ENCODE measurements at places on chromosomes 12 and 14.

DNA sequence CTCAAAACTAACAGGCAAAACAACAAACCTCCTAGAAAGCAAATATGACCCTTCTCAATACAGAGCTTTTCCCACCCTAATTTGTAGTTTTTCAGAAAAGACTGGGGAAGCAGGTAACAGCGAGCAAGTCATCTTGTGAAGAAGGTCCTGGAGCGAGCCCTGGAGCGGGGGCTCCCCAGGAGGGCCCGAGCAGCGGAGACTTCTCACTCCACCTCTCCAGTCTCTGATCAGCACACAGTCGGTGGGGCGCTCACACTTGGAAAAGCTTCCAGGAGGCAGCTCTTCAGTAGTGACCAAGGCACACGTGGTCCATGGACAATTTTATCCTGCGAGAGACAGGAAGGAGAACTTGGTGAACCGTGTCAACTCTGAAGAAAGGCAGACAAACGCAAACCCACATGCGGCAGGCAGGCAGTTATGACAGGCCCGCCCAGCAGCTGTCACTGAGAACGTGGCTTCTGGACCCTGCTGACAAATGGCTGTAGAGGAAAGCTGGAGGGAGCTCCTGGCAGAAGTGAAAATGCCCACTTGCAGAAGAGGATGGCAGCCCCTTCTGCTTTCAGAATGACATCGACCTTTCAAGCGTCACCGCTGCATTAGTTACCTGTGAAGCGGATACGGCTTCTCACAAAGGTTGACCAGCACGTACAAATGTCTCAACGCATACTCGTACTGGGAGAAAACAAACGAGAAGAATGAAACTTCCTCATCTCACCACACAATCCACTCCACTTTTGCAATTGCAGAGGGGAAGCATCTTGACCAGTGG is 44.2 kb downstream of the LGMN start:
- DNase-seq, result no peak

DNA sequence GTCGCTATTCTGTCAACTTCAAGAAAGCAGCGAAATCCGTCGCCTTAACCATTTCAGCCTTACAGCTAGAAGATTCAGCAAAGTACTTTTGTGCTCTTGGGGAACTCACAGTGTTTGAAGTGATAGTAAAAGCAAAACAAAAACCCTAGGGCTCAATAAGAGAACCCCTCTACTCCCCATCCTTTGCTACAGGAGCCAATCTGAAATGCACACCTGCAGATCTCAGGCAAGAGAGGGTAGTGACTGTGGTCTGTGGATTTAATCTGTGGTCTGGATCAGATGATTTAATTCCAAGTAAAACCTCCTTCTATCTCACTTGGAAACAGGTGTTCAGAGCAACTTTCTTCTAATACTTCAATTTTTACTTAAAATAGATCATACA is 422.9 kb upstream of the OR4E1 start:
- no peak for DNase-seq

DNA sequence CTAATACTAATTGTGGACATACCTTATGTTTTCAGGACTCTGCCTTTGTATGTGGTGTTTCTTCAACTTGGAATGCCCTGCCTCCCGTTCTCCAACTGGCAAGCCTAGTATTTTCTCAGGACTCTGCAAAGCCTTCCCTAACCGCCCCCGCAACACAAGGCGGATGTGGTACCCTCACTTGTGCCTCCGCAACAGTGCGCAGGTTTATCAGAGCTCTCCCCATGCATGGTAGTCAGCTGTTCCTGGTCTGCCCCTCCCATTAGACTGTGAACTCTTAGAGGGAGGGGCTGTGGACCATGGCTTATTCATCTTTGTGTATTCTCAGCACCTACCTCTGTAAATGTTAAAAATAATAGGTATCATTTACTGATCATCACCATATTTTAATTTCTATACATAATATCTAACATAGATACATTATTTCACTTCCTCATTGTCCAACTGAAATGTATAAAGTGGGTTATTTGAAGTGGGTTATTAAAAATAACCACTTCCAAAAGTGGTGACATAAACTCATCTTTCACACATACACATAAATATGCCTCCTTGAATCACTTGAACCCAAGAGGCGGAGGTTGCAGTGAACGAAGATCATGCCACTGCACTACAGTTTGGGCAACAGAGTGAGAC is 9.0 kb downstream of the LPAR5 start:
- no peak for DNase-seq

- no peak for DNase-seq
These were observed 477.0 kb downstream of the DPF3 start for GRCh38 chr14:72416892-72417291.

DNA sequence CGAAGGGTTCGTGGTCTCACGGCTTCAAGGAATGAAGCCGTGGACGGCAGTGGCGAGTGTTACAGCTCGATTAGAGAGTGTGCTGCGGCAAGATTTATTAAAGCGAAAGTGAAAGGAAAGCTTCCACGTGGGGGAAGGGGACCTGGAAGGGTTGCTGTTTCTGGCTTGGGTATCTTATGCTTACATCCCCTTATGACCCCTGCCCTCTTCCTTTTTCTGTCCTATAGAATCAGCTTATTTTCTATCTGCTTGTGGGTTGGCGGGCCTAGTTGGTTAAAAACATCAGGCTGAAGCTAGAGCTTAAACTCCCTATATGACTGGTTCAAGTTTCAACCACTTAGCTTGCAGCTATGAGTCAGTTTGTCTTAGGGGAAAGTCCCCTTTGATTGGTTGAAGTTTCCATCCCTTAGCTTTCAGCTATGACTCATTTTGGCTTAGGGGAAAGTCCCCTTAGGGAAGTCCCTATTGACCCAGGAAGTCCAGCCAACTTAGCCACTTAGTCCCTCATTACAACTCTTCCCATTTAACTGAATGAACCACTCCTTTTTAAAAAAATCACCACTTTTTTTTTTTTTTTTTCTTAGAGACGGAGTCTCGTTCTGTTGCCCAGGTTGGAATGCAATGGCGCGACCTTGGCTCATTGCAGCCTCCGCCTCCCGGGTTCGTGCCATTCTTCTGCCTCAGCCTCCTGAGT is 1494.7 kb upstream of the TMEM132C start:
- DNase-seq, result no peak

- DNase-seq, result no peak
These were observed 26.1 kb upstream of the EIF4B start for GRCh38 chr12:52980096-52980649.

DNA sequence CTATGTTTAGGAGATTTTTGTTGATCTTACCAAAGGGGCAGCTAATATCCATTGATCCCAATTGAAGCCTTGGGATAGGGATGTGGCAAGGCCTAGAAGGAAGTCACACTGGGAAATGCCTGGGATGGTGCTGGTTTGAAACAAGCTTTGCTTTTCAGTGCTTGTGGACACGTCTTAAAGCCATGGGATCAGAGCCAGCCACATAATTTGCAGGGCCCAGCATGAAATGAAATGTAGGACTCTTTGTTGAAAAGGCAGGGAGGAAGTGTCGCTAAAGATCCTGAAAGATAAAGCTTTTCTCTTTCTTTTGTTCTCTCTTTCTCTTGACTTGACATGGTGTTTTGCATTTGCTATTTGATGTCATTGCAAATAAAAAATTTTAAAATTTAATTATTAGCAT is 5.0 kb downstream of the TTC9 start:
- DNase-seq, result no peak

DNA sequence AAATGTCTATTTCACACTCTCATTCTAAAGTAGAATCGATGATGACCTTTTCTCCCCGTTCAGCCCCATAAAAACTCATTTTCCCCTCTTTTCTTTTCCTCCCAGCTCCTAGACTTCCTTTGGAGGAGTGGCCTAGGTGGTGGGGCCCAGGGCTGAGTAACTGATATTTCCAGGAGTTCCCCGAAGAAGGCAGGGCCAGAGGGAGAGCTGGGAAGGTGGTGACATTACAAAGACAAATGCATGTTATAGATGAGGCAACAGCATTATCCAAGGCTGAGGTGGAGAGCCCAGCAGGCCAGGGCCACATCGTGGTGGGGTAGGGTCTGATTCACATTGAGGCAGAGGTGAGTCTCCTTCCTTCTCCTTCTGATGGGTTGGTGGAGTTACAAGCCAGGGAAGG is 22.2 kb upstream of the HDAC7 start:
- no peak for DNase-seq

DNA sequence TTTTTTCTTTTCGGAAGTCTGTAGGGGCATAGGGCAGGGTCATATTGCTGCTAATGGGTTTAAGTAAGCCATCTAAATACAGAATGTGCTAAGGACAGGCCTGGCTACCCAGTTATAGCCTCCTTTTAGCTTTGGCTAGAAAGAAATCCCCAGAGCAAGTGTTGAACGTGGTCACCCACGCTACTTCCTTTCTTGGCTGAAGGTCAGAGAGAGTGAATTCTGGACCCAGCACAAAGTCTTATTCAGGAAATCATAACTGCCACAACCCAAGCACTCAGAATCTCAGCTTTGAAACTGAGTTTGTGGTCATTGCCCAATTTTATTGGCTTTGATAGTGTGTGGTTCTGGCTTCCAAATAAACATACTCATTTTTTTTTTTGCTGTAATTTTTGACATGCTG is 542.1 kb upstream of the ATP2B1 start:
- no peak for DNase-seq

DNA sequence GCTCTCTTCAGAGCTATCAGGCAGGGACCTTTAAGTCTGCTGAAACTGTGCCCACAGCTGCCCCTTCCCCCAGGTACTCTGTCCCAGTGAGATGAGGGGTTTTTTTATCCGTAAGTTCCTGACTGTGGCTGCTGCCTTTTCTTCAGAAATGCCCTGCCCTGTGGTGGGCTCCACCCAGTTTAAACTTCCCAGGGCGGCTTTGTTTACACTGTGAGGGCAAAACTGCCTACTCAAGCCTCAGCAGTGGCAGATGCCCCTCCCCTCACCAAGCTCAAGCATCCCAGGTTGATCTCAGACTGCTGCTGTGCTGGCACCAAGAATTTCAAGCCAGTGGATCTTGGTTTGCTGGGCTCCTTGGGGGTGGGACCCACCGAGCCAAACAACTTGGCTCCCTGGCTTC is 46.9 kb upstream of the SLC16A7 start:
- no peak for DNase-seq

GRCh38 chr12:26636710-26637328 is 196.2 kb downstream of the ITPR2 start:
- DNase-seq, result no peak

DNA sequence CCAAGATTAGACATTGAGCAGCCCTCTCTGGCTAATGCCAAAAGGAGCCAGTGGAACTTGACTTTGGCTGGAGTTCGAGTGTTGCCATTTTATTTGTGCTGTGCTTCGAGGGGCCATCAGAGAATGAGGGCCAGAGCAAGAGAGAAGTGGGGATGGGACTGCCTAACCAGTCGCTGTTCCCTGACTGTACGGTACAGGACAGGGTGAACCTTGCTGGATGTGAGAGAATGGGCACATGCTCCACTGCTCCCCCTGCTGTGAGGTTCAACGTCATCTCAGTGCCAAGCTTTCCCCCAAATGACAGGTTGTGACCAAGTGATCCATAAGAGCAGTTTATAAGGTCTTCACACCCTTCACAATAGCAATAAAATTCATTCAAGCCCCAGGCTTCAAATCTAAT is 55.1 kb upstream of the BCL11B start:
- no peak for DNase-seq
